ENCODE measurements at places on chromosomes 1 and 21.

- DNase-seq = no peak
These were observed 387.8 kb downstream of the OMA1 start for GRCh38 chr1:58158506-58159433.

DNA sequence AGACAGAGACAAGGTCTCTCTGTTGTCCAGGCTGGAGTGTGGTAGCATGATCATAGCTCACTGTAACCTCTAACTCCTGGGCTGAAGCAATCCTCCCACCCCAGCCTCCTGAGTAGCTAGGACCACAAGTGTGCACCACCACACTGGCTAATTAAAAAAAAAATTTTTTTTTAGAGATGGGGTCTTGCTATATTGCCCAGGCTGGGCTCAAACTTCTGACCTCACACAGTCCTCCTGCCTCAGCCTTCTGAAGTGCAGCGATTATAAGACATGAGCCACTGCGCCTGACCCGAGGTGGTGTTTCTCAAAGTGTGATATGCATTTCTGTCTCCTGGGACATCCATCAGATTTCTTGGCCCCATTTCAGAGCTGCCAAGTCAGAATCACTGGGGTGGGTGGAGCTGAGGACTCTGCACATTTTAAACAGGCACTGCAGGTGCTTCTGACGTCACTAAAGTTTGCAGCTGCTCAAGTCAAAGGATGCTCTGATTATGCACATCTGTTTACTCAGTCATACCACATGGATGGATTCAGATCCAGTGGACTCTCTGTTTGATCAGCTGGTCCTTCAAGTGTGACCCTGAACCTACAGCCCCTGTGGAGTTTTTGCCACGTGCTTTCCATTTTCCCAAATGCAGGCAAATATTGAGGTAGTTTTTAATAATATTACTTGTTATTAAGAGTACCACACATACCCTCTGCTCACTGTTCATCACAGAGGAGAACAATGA is 21.4 kb downstream of the TGFB2 start:
- no peak for DNase-seq

GRCh38 chr1:53084589-53084971 is 22.6 kb downstream of the PODN start:
- no peak for DNase-seq

DNA sequence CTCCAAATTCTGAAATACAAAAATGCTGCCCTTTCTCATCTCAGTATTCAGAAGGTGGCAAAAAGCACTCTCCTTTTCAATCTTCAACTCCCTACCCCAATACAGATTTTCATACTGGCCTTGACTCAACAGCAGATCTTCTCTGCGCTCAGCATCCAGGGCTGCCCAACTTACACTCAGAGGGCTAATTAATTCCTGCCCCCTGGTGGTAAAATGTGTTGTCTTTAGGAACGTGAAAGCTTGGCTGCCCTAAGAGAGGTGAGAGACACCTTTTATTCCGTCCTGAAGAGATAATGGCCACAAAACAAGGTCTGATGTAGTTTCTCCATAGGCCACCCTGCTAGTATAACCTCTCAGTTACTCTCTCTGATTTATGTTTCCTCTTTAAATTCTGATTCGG is 25.0 kb downstream of the KRTAP24-1 start:
- no peak for DNase-seq

GRCh38 chr1:234869182-234870019 is 259.2 kb downstream of the TOMM20 start:
- no peak for DNase-seq

GRCh38 chr1:60765204-60765603 is 317.2 kb upstream of the NFIA start:
- no peak for DNase-seq

DNA sequence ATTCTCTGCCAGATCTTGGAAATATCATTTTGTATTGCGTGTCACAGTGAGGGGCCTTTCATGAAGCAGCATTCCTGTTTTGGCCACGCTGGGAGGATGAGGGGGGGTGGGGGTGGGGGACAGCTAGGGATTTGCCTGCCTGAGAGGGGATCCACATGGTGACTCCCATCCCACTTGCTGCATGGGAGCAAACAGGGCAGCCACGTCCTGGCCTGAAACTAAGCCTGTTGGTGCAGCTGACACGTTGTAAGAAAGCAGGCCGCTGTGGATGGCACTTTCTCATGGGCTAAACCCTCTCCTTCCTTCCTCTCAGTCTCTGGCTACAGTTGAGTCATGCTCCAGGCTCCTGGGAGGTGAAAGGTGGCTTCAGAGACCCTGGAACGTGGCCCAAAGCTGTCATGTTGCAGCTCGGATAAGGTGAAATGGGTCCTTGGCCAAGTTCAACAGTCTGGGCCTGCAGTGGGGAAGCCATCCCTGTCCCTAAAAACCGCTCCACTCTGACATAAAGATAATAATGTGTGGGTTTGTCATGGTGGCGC is 346.7 kb upstream of the VAMP3 start:
- no peak for DNase-seq

GRCh38 chr1:23904748-23905357 is 8.3 kb downstream of the CNR2 start:
- DNase-seq = no peak

GRCh38 chr1:47209091-47209490 is 19.3 kb upstream of the PDZK1IP1 start:
- no peak for DNase-seq

DNA sequence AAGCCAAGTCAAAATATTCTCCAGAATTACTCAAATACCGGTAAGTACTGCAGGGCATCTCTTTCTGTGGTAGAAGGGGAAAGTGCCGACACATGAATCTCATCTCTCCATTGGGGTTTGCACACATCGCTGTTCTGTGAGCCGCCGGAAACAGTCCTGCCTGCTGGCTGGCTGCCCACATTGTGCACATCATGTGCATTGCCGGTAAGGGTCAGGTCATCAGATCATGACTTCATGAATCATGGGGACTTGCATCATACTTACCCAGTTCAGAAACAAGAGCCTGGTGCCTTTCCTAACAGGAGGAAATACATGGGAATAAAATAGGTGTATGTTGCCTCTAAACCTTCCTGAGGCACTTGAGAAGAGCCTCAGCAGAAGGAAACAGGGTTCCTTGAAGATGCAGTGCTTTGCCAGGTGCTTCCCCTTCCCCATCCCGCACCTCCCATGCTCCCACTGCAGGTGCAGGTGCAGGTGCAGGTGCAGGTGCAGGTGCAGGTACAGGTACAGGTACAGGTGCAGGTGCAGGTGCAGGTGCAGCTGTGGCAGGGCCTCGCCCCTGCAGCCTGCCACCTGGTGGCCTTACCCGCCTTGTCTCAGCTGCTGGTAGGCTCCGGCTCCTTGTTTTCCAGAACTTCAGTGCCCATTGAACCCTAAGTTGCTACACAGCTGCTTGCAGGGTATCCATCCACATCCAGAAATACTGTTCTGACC is 26.5 kb downstream of the GPR137B start:
- no peak for DNase-seq

DNA sequence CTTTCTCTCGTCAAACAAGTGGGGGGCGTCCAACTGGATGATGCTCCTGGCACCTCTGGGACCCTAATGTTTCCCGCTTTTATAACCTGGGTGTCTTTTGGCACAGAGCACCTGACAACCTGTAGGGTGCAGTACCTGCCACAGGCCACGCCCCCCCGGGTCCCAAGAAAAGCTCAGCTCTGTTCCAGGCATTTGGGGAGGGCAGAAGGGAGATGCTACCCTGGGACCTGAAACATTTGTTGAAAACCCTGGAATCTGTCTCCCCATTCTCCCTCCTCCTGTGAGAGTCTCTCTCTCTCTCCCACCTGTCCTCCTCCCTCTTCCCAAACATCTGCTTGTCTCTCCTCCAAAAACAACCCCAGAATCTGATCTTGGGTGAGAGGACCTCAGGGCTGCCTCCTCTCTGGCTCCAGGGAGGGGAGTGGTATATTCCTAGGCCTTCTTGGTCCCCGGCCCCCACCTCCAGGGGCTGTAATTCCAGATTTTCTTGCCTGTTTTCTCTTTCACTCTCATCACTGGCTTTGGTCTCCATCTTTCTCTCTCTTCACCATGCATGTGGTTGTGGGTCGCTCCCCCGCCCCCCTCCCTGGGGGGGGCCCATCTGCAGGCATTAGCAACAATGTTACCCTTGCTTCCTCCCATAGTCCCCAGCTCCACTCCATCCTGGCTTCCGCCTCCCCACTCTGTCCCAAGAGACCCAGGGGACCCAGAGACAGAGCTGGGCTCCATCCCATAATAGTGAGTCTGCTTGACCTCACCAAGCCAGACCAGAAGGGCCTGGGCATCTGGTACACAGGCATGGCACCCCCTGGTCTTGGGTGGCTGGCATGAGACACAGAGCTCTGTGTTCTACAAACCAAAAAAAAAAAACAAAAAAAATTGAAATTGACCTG is 4.1 kb downstream of the AHDC1 start:
- no peak for DNase-seq

All from activated naive CD4-positive, alpha-beta T cell (primary cell).